Spinal cord (tissue), 10 donors: ENCODE measurements at places on chromosomes 1 and 21. TPM values are rescaled to one million over a fixed set of nuclear protein-coding genes. Genes with fewer than 3 reads are reported as not detected.

NUP210L gene
- 0.10 TPM for total RNA-seq

FMO2 gene
- 4.7 TPM for total RNA-seq

REG4 gene
- total RNA-seq = not detected

DNA sequence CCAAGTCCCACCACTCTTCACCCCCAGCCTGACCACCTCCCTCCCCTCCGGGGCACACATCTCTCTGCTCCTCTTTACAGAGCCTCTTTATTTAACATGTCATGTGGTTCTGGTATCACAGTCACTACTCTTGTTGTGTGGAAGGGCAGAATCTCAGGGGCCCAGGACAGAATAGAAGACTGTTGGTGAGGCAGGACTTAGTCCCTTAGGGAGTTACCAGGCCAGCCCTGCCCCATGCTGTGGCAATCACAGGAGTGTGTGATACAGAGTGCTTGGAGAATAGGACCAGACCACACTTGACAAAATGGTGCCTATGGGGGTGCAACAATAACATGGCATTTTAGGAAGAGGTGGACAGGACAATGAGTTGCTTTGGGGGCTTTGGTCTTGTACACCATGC is 43.0 kb upstream of the CRNN start:
- no peak overlapping the region for H3K27ac ChIP-seq
- no peak for DNase-seq
- no peak overlapping the region for H3K4me3 ChIP-seq
- H3K4me1 ChIP-seq = no peaks in the 10 kb centered on the region
- H3K36me3 ChIP-seq = no peaks in the 10 kb centered on the region
- H3K27me3 ChIP-seq = no peaks in the 10 kb centered on the region

DNA sequence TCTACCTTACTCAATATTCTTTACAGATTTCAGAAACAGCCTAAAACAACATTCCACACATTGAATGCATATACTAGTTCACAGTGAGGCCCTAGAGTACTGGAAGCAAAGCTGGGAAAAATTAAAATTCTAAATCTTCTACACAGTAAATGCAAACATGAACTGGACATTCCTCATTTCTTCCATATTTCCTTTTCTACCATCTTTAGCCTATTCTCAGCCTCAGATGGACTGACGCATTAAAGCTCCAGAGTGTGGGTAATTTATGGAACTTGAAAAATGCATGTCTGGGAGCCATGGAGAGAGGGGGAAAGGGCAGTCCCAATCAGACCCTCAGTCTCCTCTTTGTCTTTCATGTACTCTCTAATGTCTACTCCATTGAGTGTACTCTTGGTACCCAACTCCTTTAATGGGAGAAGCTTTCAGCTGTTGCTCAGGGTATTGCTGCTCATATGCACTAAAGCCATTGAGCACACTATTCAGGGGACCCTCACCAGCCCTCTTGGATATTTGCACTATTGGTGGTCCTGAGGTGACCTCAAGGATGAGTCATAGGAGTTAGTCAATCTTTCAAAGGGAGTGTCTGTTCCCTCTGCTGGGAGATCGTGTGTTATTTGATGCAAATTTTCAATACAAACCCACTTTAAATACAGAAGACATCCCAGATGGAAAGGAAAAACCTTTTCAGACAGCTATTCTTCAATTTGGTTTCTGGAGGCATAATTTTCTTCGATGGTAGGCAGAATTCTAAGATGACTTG is 83.3 kb upstream of the KCNJ15 start:
- H3K36me3 ChIP-seq = no peaks in the 10 kb centered on the region
- no peak overlapping the region for H3K4me3 ChIP-seq
- no peak overlapping the region for H3K27ac ChIP-seq
- no peak for DNase-seq
- no peaks in the 10 kb centered on the region for H3K27me3 ChIP-seq

GRCh38 chr1:116674751-116675150 is 7.2 kb upstream of the IGSF3 start:
- H3K4me3 ChIP-seq = no peak overlapping the region
- H3K4me1 ChIP-seq = peaks cover 12% of the 10 kb centered on the region
- no peaks in the 10 kb centered on the region for H3K36me3 ChIP-seq
- H3K27ac ChIP-seq = no peak overlapping the region
- DNase-seq = no peak
- H3K27me3 ChIP-seq = peaks cover 2% of the 10 kb centered on the region

DNA sequence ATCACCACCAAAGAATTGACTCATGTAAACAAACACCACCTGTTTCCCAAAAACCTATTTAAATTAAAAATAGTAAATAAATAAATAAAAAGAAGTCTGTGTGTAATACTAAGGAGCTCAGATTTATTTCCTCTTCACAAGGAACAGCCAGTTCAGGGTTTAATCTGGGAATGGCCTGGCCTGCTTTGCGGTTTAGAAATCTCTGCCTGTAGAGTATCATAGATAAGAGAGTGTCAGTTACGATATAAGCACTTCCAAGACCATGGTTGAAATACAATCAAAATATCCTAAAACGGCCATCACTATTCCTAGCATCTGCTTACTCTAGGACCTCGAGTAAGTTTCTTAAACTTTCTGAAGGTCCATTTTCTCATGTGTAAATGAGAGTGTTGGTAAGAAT is 274.4 kb downstream of the PLPP3 start:
- no peak overlapping the region for H3K27ac ChIP-seq
- no peaks in the 10 kb centered on the region for H3K36me3 ChIP-seq
- DNase-seq = no peak
- H3K4me1 ChIP-seq = no peaks in the 10 kb centered on the region
- H3K4me3 ChIP-seq = no peak overlapping the region
- no peaks in the 10 kb centered on the region for H3K27me3 ChIP-seq

DNA sequence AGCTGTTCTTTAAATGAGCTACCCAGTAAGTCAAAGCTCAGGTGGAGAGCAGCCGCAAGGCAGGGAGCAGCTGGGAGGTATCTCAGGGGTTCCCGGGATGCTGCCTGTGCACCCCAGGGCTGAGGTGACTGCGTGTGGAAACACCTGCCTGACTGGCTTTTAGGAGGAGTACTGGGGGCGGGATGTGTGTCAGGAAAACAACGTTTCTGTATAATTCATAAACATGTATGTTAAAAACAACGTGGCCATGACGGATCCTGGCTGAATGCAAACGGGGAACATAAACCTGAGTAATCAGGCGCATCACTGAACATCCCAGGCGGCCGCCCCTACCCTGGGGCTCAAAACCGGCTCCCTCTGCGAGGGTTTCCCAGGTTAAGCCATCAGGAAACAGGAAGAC is 1.5 kb downstream of the C1orf159 start:
- peaks cover 31% of the 10 kb centered on the region for H3K36me3 ChIP-seq
- no peak overlapping the region for H3K4me3 ChIP-seq
- H3K27me3 ChIP-seq = no peaks in the 10 kb centered on the region
- no peak overlapping the region for H3K27ac ChIP-seq
- DNase-seq = no peak

GRCh38 chr1:19712928-19713327 is 48.3 kb downstream of the HTR6 start:
- H3K27me3 ChIP-seq = no peaks in the 10 kb centered on the region
- H3K4me1 ChIP-seq = no peaks in the 10 kb centered on the region
- no peak overlapping the region for H3K27ac ChIP-seq
- no peaks in the 10 kb centered on the region for H3K36me3 ChIP-seq

DNA sequence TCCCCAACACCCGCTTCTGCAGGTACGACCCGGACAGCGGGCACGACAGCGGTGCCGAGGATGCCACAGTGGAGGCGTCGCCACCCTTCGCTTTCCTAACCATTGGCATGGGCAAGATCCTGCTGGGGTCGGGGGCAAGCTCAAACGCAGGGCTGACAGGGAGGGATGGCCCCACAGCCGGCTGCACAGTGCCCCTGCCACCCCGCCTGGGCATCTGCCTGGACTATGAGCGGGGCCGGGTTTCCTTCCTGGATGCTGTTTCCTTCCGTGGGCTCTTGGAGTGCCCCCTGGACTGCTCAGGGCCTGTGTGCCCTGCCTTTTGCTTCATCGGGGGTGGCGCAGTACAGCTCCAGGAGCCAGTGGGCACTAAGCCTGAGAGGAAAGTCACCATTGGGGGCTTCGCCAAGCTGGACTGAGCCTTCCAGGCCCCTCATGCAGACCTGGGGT is 10.1 kb downstream of the TRIM46 start:
- H3K36me3 ChIP-seq = peaks cover 71% of the 10 kb centered on the region
- H3K4me1 ChIP-seq = peaks cover 8% of the 10 kb centered on the region
- H3K27me3 ChIP-seq = no peaks in the 10 kb centered on the region
- H3K4me3 ChIP-seq = no peak overlapping the region

GRCh38 chr1:29730623-29731022 is 494.3 kb downstream of the PTPRU start:
- no peaks in the 10 kb centered on the region for H3K4me1 ChIP-seq
- H3K36me3 ChIP-seq = no peaks in the 10 kb centered on the region
- DNase-seq = peak; percentile 4
- H3K27me3 ChIP-seq = no peaks in the 10 kb centered on the region
- H3K4me3 ChIP-seq = no peak overlapping the region

DNA sequence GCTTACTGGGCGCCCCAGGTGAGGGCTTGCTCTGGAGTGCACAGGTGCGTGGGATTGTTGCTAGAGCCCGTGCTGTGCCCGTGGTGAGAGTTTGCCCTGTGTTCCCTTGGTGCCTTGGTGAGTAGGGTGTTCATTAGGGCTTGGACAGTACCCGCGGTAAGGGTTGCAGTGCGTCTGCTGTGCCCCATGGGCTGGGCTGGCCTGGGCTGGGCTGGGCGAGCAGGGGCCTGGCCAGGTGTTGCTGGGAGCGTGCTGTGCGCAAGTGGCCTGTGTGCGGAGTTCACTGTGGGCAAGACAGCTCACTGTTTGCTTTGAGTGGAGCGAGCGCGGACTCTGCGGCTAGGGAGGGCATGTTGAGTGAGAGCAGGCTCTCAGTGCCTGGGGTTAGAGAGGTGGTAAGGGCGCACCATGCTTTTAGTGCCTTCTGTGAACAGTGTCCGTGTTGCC is 725 bp downstream of the CR1L start:
- peaks cover 14% of the 10 kb centered on the region for H3K27me3 ChIP-seq
- no peaks in the 10 kb centered on the region for H3K36me3 ChIP-seq
- peaks cover 10% of the 10 kb centered on the region for H3K4me1 ChIP-seq
- no peak for DNase-seq
